ENCODE measurements at places on chromosomes 1 and 21.

- no peak for DNase-seq
Measured at GRCh38 chr1:239601108-239601507, 214.7 kb downstream of the CHRM3 start.

DNA sequence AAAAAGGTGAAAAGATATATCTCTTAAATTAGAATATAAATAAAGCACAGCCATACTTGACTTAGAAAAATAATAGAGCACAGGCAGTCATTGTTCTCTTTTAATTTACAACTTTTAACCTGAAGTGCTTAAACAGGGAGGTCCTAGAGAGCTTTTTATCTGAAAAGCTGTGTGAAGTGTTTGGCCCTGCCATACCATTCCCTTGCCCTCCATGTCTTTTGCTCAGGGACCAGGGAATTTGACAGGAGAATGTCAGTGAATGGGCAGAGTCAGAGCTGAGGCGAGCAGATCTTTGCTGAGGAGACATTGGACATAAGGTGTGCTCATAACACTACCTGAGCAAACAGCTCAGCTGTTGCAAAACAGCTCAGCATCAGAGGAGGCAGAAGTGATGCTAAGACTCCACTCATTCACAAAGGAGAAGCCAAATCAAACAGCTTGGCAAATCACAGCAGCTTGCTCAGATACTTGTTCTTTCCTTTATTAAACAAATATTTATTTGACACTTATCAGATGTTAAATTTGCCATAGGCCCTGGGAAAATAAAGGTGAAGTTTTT is 14.9 kb upstream of the MGST3 start:
- no peak for DNase-seq

DNA sequence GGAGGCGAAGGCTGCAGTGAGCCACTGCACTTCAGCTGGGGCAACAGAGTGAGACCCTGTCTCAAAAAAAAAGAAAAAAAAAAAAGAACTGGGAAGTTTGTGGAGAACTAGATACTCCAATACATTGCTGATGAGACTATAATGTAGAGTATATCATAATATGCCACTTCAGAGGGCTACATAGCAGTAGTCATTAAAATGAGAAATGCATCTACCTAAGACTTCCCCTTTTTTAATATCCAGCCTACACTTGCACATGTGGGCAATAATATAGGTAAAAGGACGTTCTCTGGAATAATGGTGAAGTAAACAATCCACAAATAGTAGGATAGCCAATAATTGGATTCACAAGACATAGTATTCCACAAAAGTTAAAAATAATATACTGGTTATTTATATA is 311.0 kb downstream of the HLX start:
- no peak for DNase-seq

DNA sequence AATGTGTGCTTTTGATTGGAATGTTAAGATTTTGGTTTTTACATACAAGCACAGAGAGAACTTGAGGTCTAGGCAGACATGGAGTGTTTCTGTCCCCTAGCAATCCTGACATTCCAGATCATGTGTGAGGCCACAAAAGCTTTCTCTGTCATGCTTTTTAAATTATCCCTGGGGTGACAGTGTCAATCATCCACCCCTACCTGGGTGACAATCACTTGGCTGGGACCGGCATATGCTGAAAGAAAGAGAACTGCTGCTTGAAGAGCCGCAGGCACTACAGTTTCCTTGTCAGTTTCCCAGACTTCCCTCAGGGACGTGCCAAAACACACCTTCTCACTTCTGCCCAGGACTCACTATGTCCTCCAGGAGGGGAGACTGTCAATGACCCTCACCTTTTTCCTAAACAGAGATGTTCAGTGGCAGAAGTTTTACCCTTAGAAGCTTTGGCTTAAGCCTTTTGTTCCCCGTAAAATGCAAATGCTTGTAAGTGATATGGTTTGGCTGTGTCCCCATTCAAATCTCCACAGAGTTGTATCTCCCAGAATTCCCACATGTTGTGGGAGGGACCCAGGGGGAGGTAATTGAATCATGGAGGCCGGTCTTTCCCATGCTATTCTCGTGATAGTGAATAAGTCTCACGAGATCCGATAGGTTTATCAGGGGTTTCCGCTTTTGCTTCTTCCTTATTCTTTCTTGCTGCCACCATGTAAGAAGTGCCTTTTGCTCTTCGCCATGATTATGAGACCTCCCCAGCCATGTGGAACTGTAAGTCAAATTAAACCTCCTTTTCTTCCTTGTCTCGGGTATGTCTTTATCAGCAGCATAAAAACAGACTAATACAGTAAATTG is 217.4 kb downstream of the FGGY start:
- no peak for DNase-seq

DNA sequence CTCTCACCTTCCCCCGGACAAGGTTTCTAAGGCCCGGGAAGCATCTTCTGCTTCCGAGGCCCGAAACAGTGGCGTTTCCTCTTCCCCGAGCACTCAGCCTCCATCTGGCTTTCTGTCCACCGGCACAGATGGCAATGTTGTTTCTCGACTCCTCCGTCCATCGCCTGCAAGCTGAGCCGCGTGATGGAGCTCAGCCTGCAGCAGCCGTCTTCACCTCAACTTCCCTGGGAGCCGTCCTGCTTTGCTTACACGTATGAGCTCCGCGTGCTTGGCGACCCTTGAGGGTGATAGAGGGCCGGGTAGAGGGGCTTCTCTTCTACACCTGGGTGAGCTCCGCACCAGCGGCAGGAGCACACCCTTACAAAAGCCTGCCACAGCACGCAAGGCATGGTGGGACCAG is 80.4 kb downstream of the AJAP1 start:
- no peak for DNase-seq

DNA sequence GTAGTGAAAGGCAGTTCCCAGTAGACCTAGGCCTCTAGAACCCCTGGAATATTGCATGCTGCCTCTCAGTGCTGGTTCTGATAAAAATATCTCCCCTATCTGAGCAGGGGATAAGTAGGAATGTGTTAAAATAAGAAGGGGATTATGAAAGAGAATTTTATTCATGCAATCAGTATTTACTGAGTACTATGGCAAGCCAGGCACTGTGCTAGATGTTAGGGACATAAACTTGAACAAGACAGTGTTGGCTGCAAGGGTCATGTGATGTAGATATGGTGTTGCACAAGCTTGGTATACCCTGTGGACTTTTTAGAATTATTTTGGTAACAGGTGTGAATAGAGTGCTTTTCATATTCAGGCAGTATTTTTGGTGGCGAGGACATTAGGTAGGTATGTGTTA is 23.6 kb downstream of the NOS1AP start:
- DNase-seq: no peak

- no peak for DNase-seq
Measured at GRCh38 chr1:94863297-94863911, 43.2 kb downstream of the SLC44A3 start.

DNA sequence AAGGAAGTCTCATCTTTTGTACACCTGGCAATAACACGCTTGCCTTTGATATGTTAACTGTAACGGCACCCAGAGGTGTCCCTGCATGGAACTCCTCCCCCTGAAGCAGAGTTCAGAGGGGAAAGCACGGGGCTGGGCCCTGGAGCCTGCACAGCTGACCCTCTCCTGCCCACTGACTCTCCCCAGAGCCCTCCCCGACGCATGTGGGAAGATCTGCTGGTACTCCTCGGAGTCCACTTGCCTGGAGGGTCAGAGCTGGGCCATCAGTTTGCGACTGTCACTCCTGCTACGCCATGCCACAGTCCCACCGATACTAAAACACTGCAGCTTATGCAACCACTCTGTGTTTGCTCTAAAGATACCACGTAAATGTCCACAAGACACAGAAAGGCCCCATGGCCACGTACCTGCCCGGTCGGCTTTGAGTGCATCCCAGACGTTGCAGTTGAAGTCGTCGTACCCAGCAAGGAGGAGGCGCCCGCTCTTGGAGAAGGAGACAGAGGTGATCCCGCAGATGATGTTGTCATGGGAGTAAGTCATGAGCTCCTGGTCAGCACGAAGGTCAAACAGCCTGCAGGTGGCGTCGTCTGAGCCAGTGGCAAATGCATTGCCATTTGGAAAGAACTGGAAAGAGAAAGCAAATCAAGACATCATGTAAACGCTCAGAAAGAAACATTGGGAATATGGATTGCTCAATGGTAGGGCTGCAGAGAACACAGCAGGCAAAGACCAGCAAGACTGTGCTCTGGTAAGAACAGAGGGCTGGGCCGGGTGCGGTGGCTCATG is 10.6 kb upstream of the NADK start:
- peak; percentile 42 for DNase-seq

- peak; percentile 89 for DNase-seq
Measured at GRCh38 chr1:40039757-40040510, 595 bp upstream of the CAP1 start.

Measured in activated CD4-positive, alpha-beta memory T cell treated with anti-CD3 and anti-CD28 coated beads for 36 hours (primary cell).